ENCODE measurements at places on chromosomes 12 and 14.

GRCh38 chr12:89993632-89994031, 285.0 kb upstream of the ATP2B1 start:
- DNase-seq: no peak

- no peak for DNase-seq
Measured at GRCh38 chr14:68937471-68938270, 41.4 kb downstream of the ACTN1 start.

DNA sequence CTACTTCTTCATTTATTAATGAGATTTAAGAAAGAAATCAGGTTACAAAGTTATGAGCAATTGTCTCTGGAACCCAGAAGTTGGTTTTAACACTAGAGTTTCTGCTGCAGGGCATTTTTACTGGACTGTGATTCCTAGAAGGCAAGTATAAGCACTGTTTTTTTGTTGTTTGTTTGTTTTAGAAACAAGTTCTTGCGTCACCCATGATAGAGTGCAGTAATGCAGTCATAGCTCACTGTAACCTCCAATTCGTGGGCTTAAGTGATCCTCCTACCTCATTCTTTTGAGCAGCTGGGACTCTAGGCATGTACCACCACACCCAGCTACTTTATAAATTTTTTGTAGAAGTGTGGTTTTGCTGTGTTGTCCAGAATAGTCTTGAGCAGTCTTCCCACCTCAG, 25.6 kb downstream of the RAP1B start:
- DNase-seq: no peak

DNA sequence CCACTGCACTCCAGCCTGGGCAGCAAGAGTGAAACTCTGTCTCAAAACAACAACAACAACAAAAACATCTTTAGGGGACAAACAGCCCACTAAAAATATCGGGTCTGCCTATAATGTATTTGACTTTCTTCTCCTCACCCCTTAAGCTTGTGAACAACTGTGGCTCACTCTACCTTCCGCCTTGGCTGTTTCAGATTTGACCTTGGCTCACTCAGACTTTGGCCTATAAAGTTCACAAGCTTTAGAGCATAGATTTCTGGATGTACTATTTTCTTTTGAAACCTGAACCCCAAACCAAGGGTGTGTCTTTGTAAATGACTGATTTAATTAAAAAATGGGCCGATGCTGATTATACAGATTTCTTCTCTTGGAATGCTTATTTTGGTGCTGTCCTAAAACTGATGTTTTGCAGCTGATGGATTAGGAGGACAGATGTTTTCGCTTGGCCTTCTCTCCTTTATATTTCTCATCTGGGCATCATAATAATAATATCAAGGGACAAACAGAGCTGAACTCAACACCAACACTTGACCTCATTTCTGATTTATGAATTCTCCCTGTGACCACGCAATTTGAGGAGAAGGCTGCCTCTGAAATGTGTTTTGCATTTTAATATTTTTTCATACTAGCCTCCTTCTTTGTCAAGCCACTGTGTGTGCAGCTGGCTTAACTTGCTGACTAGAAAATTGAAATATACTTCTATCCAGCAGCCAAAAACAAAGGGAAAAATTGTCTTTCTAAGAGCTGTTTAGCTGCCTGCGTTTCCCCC, 40.2 kb upstream of the RASSF3 start:
- DNase-seq: no peak

DNA sequence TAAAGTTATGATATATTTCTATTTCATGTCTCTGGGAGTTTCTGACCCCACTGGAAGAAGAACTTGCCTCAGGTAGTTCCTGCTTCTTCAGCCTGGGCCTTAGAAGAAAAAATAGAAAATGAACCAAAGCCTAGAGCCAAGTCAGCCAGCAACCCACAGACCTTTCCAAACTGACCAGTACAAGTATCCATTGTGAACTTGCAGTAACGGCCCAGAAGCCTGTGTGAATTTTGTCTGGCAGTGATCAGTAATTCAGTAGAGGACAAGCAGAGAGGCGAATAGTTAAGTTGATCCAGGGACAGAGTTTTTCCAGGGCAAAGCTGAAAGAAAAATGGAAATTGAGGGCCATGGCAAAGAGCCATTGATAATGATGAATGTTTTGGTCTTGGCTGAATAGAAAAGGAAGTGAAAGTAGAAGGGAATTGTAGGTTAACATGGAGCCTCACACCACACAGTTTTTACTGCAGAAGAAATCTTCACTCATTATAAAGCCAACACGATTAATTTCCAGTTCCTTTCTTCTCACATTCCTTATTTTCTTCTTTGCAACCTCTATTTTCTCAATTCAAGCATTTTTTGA, 311.8 kb downstream of the BTG1 start:
- no peak for DNase-seq

DNA sequence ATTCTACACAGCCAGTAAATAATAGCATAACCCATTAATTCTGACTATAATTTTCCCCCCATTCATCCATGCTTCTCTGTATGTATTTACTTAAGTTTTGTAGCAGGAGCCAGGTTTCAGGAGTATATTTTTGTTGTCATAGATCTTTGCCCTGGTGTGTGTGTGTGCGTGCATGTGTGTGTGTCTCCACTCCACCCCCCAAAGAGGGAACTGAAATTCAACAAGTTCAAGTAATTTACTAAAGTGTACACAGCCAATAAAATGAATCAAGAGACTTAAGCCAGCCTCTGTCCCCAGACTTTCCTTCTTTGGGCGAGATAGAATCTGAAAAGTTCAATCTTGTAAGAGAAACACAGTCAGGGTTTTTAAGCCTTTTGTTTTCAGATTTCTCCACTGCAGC, 792.0 kb downstream of the MED13L start:
- no peak for DNase-seq

DNA sequence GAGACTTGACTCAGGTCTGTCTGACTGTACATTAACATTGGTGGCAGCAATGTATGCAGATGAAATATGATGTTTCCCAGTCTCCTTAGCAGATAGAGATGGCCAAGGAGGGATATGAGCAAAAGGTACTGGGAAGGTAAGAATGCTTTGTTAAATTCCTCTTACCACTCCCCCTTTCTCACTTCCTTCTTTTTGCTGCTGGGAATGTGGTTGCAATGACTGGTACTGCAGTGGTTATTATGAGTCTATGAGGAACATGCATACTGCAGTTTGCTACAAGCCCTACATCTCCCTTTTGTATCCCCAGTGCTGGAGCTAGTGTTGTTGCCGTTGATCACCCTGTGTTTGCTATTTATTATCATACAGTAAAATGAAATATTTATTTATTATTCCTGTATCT, 35.9 kb downstream of the ALDH1L2 start:
- DNase-seq: no peak

- DNase-seq: no peak
Measured at GRCh38 chr12:132918680-132919079, 31.3 kb upstream of the CHFR start.

GRCh38 chr14:56331592-56332216, 213.5 kb downstream of the PELI2 start:
- no peak for DNase-seq

DNA sequence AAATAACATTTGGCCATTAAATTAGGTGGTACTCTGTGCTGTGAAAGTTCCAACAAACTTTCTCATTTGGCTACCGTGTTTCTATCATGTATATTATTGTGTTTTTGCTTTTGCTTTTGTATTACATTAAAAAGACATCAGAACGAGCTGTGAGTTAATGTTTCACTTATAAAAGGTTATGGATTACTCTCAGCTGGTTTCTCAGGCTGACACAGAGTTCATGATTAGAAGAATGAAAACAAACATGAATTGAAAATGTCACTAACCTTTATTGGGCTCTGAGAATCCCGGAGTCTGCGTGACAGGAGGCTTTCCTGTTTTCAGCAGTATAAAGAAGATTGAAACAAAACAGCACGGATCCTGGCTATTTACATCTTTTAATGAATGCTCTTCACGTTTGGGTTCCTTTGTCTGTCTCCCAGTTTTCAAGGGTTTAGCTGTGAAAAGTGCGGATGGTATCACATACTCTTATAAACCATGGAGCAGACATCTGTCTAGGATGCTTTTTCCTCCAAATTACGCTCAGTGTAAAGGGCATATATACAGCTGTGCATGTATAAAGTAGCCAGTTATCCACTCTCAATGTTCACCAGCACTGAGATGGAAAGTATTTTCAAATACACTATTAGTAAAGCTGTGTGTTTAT, 153.6 kb downstream of the PTCSC3 start:
- DNase-seq: no peak

GRCh38 chr14:90425373-90425879, 28.6 kb downstream of the CALM1 start:
- no peak for DNase-seq

- no peak for DNase-seq
Measured at GRCh38 chr14:86673523-86673969, 1143.6 kb downstream of the FLRT2 start.

- no peak for DNase-seq
Measured at GRCh38 chr12:56541631-56542030, 20.0 kb downstream of the RBMS2 start.

- DNase-seq: no peak
Measured at GRCh38 chr12:23217667-23218066, 592.7 kb downstream of the ETNK1 start.

- no peak for DNase-seq
Measured at GRCh38 chr14:29926701-29927375, 809 bp downstream of the PRKD1 start.

DNA sequence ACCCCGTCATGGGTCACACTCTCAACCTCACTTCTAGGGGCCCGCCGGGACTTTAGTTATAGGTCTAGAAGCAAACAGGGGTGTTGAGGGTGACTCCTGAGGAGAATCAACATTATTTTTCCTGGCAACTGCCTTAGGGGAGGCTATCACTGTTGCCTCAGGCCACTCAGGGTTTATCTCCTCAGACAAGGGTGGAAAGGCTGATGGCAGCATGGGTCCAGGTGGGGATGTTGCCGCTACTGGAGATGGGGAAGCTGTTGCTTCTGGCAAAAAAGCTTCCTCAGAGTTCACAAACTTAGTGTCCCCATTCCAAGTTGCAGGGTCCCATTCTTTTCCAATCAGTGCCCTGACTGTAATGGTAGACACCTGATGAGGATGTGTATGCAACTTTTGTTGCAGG, 467.4 kb upstream of the RGS6 start:
- DNase-seq: no peak

DNA sequence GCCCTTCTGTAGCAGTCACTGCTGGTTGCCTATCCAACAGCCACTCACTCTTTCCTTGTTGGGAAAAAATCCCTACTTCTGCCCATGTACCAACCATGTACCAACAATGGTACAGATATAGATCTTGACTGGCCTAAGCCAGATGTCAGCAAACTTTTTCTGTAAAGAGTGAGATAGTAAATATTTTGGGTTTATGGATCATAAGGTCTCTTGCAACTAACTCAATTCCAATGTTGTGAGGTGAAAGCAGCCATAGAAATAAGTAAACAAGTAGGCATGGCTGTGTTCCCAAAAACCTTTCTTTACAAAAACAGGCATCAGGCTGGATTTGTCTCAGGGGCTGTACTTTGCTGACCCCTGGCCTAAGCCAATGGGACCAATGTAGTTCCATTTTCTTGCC, 73.5 kb downstream of the ARMH4 start:
- DNase-seq: no peak

- peak; percentile 31 for DNase-seq
Measured at GRCh38 chr12:102948941-102949352, 8.5 kb upstream of the ASCL1 start.

GRCh38 chr12:93358821-93359220, 18.9 kb upstream of the NUDT4 start:
- DNase-seq: no peak

DNA sequence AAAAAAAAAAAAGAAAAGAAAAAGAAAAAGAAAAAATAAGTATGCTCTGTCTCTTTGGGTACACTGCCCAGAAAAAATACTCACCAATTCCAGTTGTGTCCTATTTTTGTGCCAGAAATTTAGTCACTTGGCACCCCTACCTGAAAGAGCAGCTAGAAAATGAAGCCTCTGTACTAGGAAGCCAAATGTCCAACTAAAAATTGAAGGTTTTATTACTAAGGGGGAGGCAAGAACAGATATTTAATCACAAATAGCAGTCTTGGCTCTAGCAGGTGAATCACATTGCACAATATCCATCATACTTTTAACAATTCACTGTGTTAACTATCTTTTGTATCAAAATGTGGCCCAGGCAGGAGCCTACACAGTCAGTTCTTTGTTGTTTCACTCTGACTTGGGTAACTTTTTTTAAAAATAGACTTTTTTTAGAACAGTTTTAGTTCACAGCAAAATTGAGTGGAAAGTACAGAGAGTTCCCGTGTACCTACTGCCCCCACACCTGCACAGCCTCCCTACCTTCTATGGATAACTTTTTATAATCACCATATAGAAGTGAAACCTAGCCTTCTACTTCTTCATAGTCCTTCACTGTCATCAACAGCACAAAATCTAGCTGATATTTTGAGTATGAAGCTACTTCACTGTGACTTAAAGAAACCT, 87.1 kb upstream of the ATF7IP start:
- no peak for DNase-seq

DNA sequence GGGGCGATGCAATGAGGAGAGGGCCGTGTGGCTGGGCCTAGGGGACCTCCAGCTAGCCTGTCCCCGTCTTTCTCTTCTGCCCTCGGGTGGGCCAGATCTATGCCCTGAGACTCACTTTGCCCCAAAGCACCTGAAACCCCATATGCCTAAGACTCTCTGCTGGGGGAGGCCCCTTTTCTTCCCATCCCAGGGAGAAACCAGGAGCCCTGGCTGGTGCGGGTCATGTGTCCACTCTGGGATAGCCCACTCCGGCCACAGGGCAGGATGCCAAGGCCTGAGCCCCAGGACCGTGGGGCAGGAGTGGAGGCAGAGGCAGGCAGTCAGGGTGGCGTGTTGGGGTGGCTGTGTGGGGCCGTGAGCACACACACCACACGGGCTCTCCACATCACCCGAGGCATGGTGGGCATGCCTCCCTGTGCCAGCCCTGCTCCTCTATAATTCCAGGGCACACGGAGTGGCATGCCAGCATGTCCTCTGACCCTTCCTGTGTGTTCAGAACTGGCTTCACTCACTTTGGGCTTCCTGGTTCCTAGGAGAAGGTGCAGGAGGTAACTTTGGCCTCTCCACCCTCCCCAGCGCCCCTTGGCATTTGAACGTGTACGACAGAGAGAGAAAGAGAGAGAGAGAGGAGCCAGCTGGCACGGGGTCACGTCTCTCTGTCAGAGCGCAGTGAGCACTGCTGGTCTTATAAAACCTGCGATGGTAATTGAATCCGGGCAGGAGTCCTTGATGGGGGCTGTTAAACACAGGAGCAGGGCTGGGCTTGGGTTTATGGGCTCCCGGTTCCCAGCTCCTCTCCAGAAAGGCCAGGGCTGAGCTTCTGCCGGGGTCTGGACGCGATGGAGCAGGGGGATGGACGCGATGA, 144.2 kb downstream of the KIF26A start:
- no peak for DNase-seq

DNA sequence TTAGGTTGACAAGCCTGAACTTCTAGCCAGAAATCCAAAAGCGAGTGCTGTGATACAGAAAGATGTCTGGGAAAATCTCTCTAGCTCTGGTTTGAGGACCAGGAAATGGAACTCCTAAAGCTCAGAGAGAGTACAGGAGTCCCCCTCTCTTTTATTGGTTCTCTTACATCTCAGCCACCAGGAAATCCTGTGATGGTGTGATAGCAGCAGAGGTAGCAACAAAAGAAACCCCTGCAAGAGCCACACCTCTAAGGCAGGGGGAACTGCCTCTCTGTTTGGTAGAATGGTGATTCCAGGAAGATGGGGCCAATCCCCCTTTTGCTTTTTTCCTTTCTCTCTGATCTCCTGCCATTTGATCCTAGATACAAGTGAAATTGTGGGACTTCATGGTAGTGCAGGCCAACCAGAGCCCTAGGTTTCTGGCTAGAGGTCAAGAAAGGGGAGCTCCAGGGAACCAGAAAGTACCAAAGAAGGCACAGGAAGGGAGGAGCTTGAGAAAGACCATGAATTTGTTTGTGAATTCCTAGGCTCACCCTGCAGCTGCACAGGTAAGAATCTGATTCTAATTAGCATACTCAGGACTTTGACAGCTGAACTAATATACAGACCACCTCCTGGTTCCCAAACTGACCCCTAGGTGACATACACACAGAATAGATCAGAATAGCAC, 88.5 kb downstream of the PAPLN start:
- no peak for DNase-seq
